ENCODE measurements at places on chromosomes 16 and 17.
A peak's percentile ranks its signal among the peaks of the same experiment; 100 is the strongest.

GRCh38 chr17:80760511-80760911 is 215.9 kb downstream of the RPTOR start:
- no peak for DNase-seq

DNA sequence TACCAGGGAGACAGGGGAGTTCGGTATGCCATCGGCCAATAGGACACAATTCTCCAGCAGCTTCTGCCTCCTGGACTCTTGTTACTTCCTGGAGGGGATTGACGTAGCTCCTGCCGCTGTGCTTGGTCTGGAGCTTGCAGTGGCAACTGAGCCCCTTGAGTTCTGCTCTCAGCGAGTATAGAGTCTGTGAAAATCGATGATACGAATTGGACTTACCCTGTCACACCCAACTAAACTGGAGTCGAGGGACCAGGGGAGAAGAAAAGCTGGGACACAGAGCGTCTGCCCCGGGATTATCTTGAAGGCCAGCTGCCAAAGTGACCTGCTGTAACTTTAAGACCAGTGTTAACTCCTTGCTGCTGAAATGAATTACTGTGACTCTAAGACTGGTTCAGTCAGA is 22.2 kb downstream of the SEC14L1 start:
- no peak for DNase-seq

DNA sequence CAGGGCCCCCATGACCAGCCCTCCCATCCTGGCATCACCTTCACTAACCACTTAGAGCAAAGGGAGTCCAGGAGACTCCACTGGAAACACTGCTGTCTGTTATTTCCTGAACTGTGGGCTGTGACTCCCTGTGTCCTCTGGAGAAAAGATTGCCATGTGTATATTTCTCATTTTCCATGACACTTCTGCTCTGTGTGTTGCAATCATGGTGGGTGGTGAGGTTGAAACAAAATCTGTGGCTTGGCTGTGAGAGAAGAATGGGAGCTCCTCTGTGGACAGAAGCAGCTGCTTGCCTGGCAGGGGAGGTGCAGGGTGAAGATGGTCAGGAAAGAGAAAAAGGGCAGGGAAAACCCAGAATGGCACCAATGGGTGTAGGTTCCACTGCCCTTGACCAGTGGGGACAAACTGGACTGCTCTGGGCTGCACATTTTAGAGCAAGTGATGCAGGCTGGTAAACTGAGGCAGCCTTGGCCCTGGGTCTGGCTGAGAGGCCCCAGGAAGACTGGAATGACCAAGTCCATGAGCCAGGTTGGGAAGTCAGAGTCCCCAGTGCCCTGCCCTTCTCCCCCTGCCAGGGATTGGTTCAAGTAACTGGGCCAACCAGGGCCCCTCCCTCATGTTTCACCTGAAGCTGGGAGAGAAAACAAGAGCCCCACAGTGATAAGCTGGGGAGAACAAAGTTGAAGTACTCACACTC is 314.3 kb downstream of the C16orf95 start:
- DNase-seq, result no peak

DNA sequence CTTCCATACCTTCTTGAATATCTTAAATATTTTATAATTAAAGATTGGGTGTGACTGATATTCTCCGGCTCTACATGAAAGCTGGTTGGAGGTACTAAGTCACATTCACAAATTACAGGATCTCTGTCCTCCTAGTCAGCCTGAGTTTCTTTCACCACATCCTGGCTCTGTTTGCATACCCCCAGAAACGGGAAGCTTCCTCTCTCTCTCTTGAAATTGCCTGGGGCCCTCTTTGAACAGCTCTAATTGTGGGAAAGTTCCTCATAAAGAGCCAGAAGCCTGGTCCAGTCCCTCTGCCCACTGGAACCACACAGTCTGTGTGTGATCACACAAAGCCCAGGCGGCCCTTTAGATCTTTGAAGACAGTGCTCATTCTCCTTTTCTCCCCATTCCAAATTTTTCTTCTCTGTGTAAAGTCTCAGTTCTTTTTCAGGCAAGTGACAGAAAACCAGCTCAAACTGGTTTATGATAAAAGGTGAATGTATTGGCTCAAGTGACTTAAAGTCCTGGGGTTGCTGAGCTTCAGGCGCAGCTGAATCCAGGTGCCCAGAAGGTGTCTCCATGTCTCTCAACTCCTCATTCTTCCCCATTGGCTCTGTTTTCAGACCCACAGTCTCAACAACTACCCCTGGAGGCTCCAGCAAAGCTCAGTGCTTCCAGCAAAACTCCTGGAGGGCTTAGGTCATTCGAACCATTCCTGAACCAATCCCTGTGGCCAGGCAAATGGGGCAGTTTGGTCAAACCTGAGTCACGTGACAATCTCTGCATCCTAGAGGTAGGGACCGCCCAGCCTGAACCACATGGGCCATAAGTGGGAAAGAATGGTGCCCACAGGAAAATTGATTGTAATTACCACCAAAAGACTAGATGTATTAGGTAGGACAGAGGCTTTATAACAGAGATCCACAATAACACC is 8.5 kb upstream of the RAI1 start:
- DNase-seq, result no peak

- no peak for DNase-seq
Measured at GRCh38 chr17:36608280-36608679, 6.9 kb downstream of the MRM1 start.

GRCh38 chr16:14658063-14658462 is 25.3 kb downstream of the BFAR start:
- DNase-seq, result no peak

- no peak for DNase-seq
Measured at GRCh38 chr17:50693036-50693682, 14.6 kb downstream of the ANKRD40 start.

DNA sequence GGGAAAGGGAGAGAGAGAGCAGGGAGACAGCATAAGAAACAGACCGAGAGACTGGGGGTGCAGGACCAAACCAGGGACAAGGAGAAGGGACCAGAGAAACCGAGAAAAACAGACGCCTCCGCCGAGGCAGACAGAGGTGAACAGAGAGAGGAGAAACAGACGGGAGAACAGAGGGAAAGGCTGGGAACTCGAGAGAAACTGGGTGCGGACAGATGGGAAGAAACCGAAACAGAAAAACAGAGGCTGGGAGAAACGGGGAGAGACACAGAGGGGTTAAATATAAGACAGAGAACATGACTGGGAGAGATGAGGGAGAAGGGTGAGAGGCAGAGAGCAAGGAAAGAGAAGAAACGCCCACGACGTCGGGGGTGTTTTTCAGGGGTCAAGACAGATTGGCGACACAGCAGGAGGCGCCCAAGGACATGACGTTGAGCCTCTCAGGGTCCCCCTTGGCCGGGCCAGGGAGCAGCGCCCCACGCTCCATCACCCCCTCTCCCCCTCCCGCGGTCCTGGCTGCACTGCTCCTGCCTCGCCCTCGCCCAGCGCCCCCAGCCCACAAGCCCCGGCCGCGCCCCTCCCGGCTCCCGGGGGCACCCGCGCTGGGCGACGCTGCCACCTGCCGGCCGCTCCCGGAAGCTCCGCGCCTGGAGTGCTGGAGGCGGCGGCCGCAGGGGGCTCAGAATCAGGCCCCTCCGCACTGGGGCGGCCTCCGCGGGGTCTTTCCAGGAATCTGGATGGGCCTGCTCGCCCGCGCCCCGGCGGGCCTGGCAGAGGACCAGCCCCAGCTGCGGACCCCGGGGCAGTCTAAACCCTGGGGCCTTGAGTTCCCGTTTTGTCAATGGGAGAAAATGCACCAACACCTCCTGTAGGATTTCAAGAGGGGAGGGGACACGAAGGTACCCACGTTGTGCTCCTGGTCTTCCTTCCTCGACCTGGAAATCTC is 1.3 kb upstream of the TMEM92 start:
- DNase-seq, result peak; percentile 42

- DNase-seq, result no peak
Measured at GRCh38 chr17:76371656-76372628, 12.5 kb upstream of the SPHK1 start.

- DNase-seq, result peak; percentile 49
Measured at GRCh38 chr17:81926451-81927151, 934 bp downstream of the MAFG start.

DNA sequence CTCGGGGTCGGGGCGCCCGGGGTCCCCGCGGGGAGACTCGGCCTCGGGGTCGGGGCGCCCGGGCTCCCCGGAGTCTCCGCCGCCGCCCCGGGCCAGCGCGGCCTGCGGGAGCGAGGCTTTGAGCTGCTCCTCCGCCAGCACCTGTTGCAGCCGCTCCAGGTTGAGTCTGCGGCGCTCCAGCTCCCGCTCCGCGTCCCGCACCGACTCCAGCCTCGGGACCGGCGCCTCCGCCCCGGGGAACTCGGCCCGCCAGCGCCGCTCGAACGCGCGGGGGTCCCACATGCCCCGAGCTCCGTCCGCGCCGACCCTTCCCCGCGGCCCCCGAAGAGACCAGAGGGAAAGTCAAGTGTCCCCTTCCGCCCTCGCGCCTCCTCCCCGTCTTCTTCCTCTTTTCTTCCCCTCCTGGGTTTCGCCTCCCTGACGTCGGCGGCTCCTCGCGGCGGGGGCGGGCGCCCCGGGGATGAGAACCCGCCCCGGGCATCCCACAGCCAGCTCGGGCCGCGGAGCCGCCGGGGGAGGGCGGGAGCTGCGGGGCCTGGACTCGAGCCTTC is 40.8 kb upstream of the BHLHA9 start:
- no peak for DNase-seq

- no peak for DNase-seq
Measured at GRCh38 chr17:33199571-33200510, 93.3 kb downstream of the ASIC2 start.

DNA sequence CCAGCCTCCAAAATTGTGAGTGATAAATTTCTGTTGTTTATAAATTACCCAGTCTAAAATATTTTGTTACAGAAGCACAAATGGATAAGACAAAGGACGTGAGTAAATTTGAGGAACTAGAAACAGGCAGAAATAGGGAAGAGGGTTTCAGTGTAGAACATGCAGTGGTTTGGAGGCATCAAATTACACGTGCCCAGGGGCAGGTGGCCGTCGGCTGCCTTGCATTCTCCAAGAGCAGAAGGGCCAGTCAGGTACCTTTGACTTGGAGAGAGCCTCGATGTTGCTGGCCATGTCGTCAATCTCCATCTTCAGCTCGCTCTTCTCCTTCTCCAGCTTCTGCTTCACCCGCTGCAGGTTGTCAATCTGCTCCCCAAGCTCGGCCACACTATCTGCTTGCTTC is 54.3 kb downstream of the MYH13 start:
- DNase-seq, result no peak

- DNase-seq, result no peak
Measured at GRCh38 chr17:65670667-65671371, 109.4 kb upstream of the AXIN2 start.

- no peak for DNase-seq
Measured at GRCh38 chr16:4920826-4921225, 16.1 kb downstream of the PPL start.
